NB4 (cell line): ENCODE measurements at places on chromosomes 6 and 20.

DNA sequence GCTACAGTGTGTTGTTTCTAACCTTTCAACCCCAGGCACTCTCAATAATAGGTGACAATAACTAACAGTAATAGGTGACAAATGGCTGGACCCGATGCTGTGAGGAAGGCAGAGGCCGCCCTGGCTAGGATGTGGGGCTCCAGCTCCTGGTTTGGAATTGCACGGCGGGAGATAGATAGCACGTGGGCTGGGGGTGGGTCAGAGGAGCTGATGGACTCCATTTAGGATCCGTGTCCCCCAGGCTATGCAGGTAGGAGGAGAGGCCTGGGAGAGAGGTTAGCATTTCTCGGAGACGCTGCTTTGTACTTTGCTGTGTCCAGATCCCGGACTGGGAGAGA, 61.4 kb downstream of the EZR start:
- no peak for DNase-seq

GRCh38 chr6:151044465-151045441, 179.3 kb downstream of the MTHFD1L start:
- no peak for DNase-seq

GRCh38 chr6:22886650-22887581, 317.6 kb downstream of the HDGFL1 start:
- no peak for DNase-seq

- DNase-seq, result no peak
Observed at GRCh38 chr6:36847152-36847551, 7.9 kb upstream of the CPNE5 start.

DNA sequence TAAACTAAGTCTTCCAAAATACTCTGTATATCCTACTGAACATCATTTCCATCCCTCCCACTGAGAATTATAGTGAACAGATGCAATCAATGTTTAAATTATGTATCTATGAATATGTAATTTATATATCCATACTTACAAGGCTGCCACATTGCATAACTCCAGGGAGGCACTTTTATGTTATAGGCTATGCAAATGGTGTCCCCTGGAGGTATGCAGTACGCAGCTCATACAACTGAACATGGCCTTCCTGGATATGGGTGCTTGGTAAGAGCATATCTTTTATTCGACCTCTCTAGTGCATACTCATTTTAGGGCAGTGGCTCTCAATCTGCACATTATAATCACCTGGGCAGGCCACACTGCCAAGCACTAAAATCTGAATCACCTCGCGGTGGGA, 127.3 kb downstream of the BANF2 start:
- DNase-seq, result no peak

GRCh38 chr20:49219924-49220831, 962 bp downstream of the DDX27 start:
- DNase-seq, result no peak

GRCh38 chr20:9615766-9616454, 101.5 kb downstream of the LAMP5 start:
- peak; percentile 25 for DNase-seq
